EL (cell line): ENCODE measurements at places on chromosomes 5 and 9.

DNA sequence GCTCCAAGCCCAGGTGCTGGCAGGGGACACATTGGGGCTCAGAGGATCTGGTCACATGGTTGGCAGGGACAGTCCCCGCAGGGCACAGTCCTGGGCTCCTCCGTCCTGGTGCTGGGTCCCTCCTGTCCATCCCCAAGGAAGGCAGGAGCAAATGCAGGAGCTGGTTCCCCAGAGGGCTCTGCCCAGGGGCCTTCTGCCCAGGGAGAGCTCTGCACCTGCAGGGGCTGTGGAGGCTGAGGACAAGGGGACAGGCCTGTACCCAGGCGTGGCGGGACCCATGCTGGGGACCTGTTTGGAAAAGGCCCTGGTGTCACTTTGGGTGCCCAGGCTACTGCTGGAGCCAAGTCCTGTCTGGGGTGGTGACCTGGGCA, 7.2 kb downstream of the SPATA31E1 start:
- no peak for DNase-seq

GRCh38 chr5:130884023-130884422, 281.0 kb downstream of the HINT1 start:
- DNase-seq = no peak

- peak; percentile 74 for DNase-seq
Measured at GRCh38 chr9:20684875-20685696, 1.0 kb downstream of the FOCAD start.

DNA sequence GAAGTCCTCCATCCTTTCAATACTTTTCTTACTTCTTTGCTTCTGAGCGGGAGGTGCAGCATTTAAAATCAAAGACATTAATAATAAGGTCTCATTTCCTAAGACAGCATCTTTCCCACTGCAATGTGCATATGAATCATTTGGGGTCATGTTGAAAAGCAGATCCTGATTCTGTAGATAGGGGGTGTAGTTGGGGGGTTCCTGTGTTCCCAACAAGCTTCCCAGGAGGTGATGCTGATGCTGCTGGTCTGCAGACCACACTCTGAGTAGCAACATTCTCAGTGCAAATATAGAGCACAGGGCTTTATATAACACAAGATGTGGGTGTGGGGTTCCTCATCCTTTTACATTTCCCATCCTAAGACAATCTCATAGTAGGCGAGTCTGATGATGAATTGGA, 126.5 kb upstream of the PALM2AKAP2 start:
- DNase-seq = no peak

- DNase-seq = no peak
Measured at GRCh38 chr5:81398741-81399140, 4.8 kb upstream of the ACOT12 start.

DNA sequence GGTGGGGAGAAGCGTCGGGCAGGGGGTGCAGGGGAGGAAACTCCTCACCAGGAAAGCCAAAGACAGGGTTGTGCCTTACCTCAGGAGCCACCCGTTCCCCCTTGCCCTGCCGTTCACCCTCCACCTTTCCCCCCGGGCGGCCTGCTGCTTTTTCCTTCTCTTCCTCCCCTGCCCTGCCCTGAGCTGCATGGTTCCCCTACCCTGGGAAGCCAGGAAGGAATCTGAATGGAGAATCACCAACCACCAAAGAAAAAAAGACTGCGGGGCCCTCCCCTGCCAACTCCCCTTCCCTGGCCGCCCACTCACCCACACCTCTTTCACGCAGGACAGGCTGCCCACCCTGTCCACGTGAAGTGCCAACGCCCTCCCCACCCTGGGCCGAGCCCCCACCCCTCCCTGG, 820 bp upstream of the NFX1 start:
- no peak for DNase-seq
